ENCODE measurements at places on chromosomes 5 and 9. TPM values are rescaled to one million over a fixed set of nuclear protein-coding genes. Genes with fewer than 3 reads are reported as not detected.

Gene RANBP6
- 21.1 TPM for total RNA-seq

DNA sequence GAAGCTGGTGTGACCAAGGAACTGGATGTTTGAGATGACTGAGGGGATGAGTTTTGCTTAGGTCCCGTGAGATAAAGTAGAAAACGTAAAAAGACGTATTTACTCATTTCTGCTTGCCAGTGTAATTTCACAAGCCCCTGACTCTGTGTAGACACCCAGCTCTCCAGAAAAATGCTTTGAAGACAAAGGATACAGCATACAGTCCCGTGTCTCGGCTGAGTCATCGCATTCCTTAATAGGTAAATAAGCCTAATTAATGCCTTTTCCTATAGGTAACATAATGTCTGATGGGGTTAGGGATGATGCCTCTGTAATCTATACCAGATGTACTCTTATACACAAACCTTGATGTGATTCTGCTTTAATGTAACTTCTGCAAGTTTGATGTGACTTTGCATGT, 20.2 kb downstream of the S100Z start:
- H3K4me3 ChIP-seq, result no peak overlapping the region
- no peaks in the 10 kb centered on the region for H3K36me3 ChIP-seq
- peaks cover 3% of the 10 kb centered on the region for H3K27me3 ChIP-seq
- no peak overlapping the region for H3K27ac ChIP-seq
- peaks cover 3% of the 10 kb centered on the region for H3K4me1 ChIP-seq
- no peak for DNase-seq

DNA sequence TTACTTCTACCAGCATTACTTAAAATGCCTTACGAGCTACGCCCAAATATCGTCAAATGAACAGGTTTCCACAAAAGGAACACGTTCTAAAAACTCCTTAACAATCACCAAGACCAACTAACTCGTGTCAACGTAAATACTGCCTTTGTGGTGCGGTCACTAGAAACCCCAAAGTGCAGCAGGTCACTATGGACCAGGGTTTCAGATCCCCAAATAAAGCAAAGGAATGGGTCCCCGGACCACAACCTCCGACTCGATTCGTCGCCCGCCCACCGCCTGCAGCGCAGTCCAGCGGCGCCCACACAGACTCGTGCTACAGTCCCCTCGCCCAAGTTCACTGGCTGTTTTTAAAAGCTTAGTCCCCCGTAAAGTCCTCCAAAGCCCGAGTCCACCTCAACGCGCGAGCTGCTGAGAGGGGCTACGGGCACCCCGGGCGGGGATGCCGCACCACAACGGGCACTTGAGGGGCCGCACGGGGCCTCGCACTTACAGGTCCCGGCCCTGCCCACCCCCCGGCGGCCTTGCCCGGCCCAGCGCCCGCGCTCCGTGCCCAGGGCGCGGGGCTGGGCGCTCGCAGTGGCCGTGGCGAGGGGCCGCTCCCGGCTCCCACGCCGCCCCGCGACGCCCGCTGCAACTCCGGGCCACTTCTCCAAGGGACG, 1.1 kb downstream of the NFIB start:
- H3K27me3 ChIP-seq, result peaks cover 67% of the 10 kb centered on the region
- H3K4me1 ChIP-seq, result peaks cover 18% of the 10 kb centered on the region
- H3K36me3 ChIP-seq, result peaks cover 5% of the 10 kb centered on the region
- no peak overlapping the region for H3K27ac ChIP-seq
- DNase-seq, result no peak

DNA sequence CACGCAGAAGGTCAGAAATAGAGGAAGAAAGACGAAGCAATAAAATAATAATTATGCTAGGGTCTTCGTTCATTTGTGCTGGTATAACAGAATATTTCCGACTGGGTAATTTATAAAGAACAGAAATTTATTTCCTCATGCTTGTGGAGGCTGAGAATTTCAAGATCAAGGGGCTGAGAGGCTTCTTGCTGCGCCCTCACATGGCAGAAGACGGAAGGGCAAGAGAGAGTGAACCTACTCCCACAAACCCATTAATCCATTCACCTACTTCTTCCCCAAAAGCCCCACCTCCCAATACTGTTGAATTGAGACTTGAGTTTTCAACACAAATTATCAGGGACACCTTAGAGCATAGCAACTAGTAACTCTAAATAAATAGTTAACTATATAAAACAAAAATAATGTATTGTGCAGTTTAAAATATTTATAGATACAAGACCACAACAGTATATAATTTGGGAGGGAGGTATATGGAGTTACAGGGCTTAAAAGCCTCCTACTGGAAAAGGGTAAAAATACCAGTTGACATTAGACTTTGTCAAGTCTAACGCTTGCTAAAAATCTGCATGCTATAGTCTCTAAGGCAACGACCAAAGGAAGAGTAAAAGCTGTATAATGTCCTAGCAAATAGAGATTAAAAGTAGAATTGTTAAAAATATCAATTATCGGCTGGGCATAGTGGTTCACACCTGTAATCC, 40.3 kb upstream of the NAA35 start:
- H3K4me3 ChIP-seq, result no peak overlapping the region
- no peak overlapping the region for H3K27ac ChIP-seq
- H3K36me3 ChIP-seq, result no peaks in the 10 kb centered on the region
- DNase-seq, result peak; percentile 18

DNA sequence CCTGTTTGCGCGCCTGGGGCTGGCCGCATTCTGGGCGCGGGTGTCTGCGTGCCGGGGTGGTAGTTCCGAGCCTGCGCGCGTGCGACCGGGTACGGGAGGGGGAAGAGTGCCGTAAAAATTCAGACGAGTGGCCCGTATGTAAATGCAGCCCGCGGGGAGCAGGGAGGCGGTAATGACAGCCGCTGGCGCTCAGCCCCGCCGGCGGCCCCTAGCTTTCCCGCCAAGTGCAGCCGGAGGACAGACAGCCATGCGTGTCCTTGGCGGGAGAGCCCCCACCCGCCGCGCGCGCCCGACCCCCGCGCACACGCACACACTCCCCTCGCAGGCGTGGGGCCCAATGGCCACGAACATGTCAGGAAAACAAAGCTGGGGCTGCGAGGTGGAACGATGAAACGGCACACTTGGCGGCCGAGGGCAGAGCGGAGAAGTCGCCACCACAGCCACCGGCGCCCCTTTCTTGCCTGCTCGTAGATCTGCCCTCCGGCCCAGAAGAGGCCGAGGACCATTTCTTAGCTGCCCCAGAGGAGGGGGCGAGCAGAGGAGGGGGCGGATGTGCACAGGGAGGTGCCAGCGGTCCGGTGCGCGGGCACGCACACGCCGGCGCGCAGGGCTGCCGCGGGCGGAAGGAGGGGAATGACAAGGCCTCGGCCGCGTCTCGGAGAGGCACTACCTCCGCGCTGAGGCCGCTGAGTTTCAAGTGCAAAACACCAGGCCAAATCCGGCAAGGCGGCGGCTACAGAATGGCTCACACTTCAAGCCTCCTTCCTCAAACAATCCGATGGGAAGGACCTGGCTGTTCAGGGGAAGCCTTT, 208.4 kb downstream of the MEF2C start:
- peaks cover 79% of the 10 kb centered on the region for H3K27me3 ChIP-seq
- H3K36me3 ChIP-seq, result peaks cover 4% of the 10 kb centered on the region
- peak overlapping the region; percentile 67 for H3K4me3 ChIP-seq

DNA sequence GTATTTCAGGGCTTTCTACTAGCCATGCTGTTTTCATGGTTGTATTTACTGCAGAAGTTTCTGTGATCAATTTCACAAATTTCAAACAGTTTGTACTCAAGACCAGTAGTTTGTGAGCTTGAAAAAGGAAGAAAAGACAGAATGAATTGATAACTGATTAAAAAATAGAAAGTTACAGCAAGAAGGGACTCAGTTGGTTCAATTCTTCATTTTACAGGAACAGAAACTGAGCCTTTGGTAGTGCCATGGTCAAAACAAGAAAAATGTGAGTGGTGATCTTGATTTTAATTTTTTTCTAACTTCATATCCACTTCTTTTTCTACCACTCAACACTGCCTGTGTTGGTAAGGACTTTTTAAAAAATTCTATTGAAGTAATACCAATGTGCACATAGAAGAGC, 206.6 kb upstream of the NREP start:
- peaks cover 4% of the 10 kb centered on the region for H3K27me3 ChIP-seq
- no peaks in the 10 kb centered on the region for H3K36me3 ChIP-seq
- H3K4me3 ChIP-seq, result no peak overlapping the region

DNA sequence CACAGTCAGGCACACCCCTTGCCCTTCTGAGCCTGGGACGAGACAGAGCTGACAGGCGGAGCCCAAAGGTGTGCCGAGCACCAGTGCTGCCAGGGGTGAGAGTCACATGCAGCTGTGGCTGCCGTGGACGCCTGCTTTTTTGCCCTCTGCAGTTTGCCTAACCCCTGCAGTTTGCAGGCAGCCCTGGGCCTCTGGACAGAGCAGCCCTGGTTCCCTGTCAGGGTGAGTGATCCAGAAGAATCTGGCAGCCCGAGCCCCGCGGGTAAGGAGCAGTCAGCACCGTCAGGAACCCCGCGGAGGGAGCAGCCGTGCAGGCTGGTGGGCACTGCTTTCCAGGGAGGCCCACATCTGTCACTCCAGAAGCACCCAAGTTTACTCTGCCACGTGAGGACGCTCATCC, 30.3 kb downstream of the CEP72 start:
- no peaks in the 10 kb centered on the region for H3K27me3 ChIP-seq
- no peak for DNase-seq
- no peaks in the 10 kb centered on the region for H3K4me1 ChIP-seq
- no peak overlapping the region for H3K27ac ChIP-seq

DNA sequence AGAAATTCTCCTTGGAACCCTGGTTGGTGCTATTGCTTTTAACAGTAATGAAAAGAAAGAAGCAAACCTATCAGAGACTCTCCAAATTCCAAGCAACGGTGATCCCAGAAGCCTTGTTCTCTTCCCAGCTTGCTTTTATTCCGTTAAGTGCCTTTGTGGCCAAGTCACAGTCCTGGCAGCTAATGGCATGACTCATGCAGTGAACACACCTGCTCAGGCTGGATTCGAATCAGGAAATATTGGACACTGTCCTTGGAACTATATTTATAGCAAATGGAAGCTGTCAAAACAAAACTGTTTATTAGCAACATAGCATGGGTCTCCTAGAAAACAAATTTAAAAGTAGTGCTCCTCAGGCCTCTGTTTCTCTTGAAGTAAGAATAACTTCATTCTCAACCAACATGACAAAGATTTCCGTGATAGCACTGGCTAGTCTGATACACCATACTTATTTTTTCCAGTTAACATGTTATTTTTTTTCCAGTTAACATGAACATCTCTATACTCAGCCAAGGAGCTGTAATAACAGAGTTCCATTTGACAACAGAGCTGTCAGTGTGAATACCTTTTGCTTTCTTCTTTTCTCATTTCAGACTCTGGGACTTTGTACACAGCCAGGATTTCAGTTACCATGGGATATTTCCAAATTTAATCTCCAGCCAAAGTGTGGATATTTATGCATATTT, 502.4 kb downstream of the GADD45G start:
- H3K4me3 ChIP-seq, result no peak overlapping the region
- H3K27me3 ChIP-seq, result peaks cover 12% of the 10 kb centered on the region
- no peak overlapping the region for H3K27ac ChIP-seq
- H3K4me1 ChIP-seq, result peaks cover 9% of the 10 kb centered on the region
